ENCODE measurements at places on chromosomes 6 and 20.

DNA sequence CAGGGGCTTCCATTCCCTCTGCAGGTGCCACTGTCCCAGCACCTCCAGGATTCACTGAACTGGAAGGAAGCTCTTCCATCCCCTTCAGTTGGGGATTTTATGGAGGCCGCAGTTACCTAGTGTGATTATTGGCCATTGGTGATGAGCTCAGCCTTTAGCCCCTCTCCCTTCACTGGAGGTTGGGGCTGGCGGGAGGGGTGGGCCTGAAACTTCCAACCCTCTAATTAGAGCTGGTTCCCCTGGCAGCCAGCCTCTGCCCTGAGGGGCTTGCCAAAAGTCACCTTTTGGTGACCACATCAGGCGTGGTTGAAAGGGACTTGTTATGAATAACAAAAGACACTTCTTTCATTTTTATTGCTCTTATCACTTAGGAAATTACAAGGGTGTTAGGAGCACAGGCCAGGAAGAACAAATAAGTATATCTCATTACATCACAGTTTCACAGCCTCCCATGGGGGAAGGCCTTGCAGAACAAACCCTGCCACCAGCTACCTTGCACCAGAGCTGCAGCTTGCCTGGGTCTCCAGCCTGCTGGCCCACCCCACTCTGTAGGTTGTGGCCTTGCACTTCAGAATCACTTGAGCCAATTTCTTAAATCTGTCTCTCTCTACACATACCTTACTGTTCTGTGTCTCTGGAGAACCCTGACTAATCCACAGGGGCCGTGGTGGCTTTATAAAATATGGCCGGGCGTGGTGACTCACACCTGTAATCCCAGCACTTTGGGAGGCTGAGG is 5.0 kb downstream of the PYGB start:
- no peak for DNase-seq

DNA sequence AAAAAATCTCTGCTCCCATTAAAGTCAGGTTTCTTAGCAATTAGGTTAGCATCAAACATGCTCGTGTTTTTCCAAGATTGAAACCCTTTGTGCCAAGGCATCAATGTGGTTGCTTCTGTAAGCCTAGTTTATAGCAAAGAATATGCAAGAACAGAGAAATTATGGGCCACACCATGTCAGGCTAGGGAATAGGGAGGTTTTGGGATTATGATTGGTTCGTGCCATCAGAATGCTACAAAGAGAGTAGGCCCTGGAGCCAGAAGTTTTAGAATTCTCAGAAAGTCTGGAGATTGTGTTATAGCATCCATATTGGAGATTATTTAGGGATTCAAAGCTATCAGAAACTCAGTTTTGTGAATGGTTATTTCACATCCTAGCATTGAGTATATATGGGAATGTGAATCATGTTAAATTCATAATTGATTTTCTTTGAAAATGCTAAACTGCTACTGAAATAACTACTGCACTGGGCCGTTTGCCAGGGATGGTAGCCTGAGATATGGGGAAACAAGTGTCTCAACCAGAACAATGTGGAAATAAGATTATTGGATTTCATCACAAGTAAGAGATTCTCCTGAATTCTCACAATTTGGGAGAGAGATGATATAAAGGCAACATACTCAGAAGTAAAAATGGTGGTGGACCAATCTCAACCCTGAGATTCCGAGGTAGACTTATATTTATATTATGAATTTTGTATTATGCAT is 45.3 kb downstream of the ZNF292 start:
- DNase-seq: no peak

GRCh38 chr6:1468126-1468525 is 78.8 kb downstream of the FOXF2 start:
- DNase-seq: no peak

DNA sequence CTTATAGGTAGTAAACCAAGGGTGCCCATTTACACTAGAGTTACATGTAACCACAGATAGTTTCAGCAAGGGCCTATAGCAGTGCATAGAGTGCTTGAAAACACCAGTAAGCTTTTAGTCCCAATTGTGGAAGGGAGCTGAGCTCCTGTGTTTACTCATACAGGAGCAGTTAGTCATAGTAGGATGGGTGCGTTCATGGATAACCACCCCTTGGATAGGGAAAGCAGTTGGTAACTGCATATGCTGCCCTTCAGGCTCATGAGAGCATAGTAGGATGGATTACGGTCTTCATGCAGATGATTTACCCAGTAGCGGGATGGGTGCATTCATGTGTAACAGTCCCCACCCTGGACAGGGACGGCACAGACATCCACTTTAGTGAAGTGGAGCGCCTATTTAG is 45.1 kb downstream of the OR2B6 start:
- DNase-seq: no peak

- DNase-seq: no peak
Measured at GRCh38 chr6:168156742-168157265, 77.8 kb upstream of the FRMD1 start.

GRCh38 chr20:940926-941325 is 24.8 kb upstream of the ANGPT4 start:
- DNase-seq: no peak

- peak; percentile 80 for DNase-seq
Measured at GRCh38 chr6:1596088-1596852, 13.4 kb upstream of the FOXC1 start.

- peak; percentile 28 for DNase-seq
Measured at GRCh38 chr6:147390909-147391536, 117.5 kb upstream of the SAMD5 start.

DNA sequence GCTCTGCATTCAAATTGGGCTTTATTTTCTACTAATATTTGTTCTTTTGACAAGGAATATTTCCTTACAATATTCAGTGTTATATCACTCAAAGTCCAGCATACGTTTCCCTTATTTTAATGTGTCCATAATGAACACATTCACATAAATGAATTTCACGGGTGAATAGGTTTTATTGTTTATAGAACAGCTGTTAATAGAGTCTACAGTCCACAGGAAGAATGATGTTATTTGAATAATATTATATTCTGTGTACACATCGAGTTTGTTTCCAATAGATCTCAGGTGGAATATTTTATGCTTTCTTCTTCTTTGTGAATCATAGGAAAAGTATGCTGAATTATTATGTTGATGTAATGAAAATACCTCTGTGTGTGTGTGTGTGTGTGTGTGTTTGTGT is 582.4 kb downstream of the CDH26 start:
- no peak for DNase-seq

DNA sequence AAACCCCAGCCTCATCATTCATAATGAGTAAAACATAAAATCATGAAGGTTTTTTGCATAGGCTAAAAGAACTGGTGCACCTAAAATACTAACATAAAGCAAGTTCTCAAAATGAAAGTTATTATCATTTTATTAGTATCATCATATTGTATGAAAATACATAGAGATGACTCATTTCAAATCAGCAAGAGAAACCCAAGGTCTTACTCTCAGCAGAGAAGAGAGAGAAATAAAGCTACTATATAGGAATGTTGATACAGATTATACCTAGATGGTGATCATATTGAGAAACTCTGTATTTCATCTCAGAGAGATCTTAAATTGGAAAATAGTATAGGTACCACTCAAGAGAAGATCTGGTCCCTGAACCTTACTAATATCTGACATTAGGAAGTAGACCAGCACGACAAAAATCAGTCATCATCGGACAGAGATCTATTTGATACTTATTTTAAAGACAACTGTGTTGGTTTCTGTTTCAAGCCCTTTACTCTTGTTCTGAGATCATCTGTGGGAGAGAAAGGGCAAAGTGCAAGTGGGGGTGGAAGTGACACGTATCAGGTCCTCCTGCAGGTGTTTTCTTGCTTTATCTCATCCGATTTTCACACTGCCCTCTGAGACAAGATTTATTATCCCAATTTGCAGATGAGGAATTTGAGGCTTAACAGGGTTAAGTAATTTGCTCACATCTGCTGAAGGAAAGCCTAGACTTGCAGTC is 532.3 kb downstream of the MAFB start:
- no peak for DNase-seq

DNA sequence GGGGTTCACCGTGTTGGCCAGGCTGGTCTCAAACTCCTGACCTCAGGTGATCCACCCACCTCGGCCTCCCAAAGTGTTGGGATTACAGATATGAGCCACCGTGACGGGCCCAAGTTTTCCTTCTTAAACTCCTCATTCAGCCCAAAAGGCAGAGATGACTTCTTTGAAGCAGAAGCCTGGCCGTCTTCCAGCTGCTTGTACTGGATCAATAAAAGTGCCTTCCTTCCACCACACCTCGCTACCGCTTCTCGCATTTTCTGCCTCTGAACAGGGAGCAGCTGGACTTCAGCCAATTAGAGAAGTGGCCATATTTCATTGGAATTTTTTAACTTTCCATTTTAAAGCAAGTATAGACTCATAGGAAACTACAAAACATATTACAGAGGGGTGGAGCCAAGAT is 241.1 kb downstream of the PREX1 start:
- no peak for DNase-seq

- DNase-seq: no peak
Measured at GRCh38 chr20:63364801-63365585, 3.8 kb upstream of the CHRNA4 start.

- no peak for DNase-seq
Measured at GRCh38 chr6:74782346-74782745, 423.5 kb downstream of the COL12A1 start.

DNA sequence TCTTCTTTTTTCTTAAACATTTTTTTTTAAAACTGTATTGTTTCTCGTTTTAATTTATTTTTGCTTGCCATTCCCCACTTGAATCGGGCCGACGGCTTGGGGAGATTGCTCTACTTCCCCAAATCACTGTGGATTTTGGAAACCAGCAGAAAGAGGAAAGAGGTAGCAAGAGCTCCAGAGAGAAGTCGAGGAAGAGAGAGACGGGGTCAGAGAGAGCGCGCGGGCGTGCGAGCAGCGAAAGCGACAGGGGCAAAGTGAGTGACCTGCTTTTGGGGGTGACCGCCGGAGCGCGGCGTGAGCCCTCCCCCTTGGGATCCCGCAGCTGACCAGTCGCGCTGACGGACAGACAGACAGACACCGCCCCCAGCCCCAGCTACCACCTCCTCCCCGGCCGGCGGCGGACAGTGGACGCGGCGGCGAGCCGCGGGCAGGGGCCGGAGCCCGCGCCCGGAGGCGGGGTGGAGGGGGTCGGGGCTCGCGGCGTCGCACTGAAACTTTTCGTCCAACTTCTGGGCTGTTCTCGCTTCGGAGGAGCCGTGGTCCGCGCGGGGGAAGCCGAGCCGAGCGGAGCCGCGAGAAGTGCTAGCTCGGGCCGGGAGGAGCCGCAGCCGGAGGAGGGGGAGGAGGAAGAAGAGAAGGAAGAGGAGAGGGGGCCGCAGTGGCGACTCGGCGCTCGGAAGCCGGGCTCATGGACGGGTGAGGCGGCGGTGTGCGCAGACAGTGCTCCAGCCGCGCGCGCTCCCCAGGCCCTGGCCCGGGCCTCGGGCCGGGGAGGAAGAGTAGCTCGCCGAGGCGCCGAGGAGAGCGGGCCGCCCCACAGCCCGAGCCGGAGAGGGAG is 580 bp downstream of the VEGFA start:
- peak; percentile 61 for DNase-seq

GRCh38 chr6:1312473-1313367 is 822 bp downstream of the FOXQ1 start:
- DNase-seq: no peak

DNA sequence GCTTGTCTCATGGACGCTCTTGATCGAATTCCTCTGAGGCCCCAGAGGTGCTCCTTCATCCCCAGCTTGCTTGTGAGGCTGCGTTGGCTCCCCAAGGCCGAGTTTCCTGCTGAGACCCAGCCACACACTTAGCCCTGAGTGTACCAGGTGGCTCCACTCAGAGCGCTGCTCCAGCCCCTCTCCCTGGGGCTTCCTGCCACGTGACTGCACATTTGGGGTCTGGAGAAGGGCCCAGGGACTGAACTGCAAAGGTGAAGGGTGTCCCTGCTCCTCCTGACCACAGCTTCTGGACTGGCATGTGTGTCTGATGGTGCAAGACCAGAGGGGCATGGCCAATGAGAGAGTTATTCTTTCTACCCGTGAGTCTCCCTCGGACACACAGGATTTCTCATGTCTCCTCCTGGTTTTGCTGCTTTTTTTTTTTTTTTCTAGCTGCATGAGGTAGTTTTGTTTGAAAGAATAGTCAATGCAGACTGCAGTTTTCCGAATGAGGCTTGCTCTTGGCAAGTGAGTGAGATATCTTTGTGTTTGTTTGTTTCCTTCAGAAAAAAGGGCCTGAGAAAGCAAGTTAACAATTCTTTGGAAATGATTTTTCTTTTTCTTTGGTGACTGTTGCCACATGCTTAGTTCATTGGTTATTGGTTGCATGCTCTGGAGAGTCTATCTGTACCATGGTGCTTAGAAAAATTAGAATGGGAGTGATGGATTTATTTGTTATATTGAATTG is 3.1 kb upstream of the ZNF831 start:
- no peak for DNase-seq

DNA sequence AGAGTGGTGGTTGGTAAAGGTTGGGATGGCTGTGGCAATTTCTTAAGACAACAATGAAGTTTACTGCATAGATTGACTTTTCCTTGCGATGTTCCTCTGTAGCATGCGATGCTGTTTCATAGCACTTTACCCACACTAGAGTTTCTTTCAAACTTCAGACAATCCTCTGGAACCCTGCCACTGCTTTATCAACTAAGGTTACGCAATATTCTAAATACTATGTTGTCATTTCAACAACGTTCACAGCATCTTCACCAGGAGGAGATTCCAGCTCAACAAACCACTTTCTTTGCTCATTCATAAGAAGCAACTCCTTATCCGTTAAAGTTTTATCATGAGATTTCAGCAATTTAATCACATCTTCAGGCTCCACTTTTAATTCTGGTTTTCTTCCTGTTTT is 161.2 kb upstream of the NRSN1 start:
- DNase-seq: no peak

DNA sequence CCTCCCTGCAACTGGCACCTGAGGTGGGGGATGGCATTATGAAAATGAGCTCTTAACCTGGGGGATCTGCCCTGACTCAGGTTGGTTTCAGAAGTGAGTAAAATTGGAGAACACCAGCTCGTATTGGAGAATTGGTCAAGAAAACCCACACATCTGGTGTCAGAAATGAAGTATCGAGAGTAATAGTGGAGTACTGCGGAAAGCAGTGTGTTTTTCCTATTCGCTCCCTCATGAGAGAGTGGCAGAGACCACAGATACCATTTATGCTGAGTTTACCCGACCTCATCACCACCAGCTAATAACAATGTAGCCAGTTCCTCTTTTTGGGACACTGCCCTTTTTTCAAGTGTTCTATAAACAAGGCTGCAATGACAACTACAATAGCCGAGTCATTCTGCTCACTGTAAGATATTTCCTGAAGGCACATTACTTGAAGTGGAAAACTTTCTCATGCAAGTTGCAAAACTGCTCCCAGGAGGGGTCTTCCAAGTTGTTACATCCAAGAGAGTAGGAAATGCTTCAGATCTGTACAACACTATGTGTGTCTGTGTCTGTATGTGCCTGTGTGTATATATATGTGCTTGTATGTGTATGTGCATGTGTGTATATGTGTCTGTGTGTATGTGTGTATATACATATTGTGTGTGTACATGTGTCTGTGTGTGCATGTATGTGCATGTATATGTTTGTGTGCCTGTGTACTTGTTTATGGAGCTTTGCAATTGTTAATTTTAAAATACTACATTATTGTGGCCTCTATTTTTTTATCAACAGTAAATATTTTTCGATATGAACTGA is 106.0 kb upstream of the CST7 start:
- DNase-seq: peak; percentile 94

Data from RPMI8226 (cell line).